ENCODE measurements at places on chromosomes 3 and 15.

DNA sequence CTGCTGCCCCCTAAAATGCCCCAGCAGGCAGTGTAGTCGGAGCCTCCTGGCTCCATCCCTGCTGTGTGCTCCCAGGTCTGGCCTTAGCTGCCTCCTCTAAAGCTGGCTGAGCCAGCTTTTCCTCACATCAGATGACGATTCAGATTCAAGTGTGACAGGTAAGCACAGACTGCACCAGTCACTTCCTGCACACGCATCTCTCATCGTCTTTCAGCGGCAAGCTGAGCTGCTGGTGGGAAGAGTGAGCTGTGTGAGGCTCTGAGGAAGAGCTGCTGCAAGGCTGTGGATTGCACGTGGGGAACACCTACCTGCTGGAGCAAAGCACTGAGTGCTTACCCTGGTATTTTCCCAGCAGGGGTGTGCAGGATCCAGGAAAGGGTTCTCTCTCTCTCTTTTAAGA is 88.4 kb upstream of the RPL32 start:
- peak overlapping the region; percentile 75 for H3K27ac ChIP-seq
- no peaks in the 10 kb centered on the region for H3K27me3 ChIP-seq
- DNase-seq, result no peak
- H3K36me3 ChIP-seq, result peaks cover 51% of the 10 kb centered on the region
- no peak overlapping the region for H3K4me3 ChIP-seq

GRCh38 chr3:111926266-111926676 is 52.6 kb upstream of the ABHD10 start:
- no peak overlapping the region for H3K27ac ChIP-seq
- H3K36me3 ChIP-seq, result peaks cover 3% of the 10 kb centered on the region
- H3K4me1 ChIP-seq, result no peaks in the 10 kb centered on the region
- no peak for DNase-seq

- H3K4me1 ChIP-seq, result no peaks in the 10 kb centered on the region
- no peak overlapping the region for H3K27ac ChIP-seq
- no peak for DNase-seq
- H3K4me3 ChIP-seq, result no peak overlapping the region
These were observed 44.5 kb upstream of the ZPLD1 start for GRCh38 chr3:102390171-102390864.

- no peak within 1 kb of the TSS for H3K27ac ChIP-seq
- no peak within 1 kb of the TSS for H3K4me3 ChIP-seq
- DNase-seq, result no peak
- no peaks in the 10 kb centered on the region for H3K36me3 ChIP-seq
- H3K4me1 ChIP-seq, result peaks cover 3% of the 10 kb centered on the region
- H3K27me3 ChIP-seq, result peaks cover 9% of the 10 kb centered on the region
These were observed at the start of gene VGLL3 for GRCh38 chr3:86990734-86991481. TSS of gene VGLL3 (minus strand) at chr3:86991149. CDS start at chr3:86990743, 406 bp downstream.

DNA sequence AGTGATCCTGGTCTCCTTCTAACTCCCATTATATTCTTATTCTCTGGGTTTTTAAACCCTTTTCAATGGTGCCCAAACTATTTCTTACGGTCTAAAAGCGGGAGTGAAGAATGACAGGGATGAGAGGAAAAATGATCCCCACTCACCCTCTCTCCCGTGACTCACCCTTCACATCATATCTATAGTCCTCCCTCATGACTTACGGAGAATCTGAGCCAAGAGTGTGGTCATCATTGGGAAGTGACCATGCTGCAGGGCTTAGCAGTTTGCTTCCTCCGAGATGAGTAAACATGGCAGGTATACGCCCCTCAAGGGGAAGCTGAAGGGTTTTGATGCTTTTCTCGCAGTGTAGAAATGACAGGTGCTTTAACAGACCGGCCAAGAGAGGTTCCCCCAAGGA is 274.0 kb downstream of the RYR3 start:
- DNase-seq, result no peak
- no peaks in the 10 kb centered on the region for H3K4me1 ChIP-seq
- peaks cover 6% of the 10 kb centered on the region for H3K27me3 ChIP-seq
- no peak overlapping the region for H3K27ac ChIP-seq

- no peak overlapping the region for H3K27ac ChIP-seq
- peaks cover 8% of the 10 kb centered on the region for H3K4me1 ChIP-seq
These were observed 50.2 kb downstream of the CPN2 start for GRCh38 chr3:194300936-194301335.

DNA sequence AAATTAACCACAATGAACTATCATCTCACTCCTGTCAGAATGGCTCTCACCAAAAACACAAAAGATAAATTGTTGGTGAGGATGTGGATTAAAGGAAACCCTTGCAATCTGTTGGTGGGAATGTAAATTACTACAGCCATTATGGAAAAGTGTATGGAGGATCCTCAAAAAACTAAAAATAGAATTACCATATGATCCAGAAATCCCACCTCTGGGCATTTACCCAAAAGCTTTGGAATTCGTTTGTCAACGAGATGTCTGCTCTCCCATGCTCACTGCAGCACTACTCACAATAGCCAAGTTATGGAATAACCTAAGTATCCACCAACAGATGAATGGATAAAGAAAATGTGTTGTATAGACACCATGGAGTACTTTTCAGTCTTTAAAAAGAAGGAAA is 21.6 kb downstream of the FSIP1 start:
- H3K36me3 ChIP-seq, result no peaks in the 10 kb centered on the region
- no peak overlapping the region for H3K27ac ChIP-seq
- no peaks in the 10 kb centered on the region for H3K27me3 ChIP-seq
- no peak for DNase-seq
- no peaks in the 10 kb centered on the region for H3K4me1 ChIP-seq

DNA sequence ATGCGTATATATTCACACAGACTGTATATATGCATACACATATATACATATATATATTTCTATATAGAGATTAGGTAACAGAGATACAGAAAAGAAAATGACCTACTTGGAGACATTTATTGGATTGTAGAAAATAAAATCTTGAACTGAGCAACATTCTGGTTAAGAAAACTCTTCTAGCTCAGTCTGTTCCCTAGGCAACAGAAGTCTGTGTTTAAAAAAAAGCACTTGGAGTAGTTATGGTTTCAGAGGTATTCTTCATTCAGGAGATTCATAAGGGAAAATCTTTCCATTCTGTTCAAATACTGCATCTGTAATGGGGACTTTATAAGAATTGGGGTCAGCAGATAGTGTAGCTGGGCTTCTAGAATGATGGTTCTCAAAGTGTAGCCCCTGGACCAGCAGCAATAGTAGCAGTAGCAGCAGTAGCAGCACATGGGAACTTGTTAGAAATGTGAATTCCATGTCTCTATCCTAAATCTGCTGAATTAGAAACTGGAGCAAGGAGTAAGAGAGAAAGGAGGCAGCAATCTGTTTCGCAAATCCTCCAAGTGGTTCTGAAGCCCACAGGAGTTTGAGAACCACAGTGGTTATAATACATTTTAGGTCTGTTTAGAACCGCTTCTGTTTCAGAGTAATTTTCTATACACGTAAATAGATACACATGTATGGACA is 112.8 kb upstream of the TMEM108 start:
- no peaks in the 10 kb centered on the region for H3K27me3 ChIP-seq
- no peak for DNase-seq
- no peaks in the 10 kb centered on the region for H3K4me1 ChIP-seq
- H3K27ac ChIP-seq, result no peak overlapping the region
- no peak overlapping the region for H3K4me3 ChIP-seq
- no peaks in the 10 kb centered on the region for H3K36me3 ChIP-seq

DNA sequence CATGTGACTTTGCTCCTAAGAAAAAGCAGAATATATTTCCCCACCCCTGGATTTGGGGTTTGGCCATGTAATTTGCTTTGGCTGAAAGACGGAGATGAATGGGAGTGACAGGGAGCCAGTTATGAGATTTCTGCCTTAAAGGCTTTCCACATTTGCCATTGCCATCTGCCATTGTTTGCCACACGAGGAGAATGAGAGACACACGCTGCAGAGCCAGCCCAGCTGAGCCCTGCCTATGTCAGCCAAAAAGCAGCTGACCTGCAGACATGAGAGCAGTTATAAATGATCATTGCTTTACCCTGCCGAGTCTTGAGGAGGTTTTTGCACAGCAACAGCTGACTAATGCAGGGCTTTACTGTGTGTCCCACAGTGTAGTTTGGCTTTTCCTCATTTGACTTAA is 40.6 kb upstream of the RFTN1 start:
- no peak overlapping the region for H3K27ac ChIP-seq
- H3K4me1 ChIP-seq, result peaks cover 3% of the 10 kb centered on the region
- no peak overlapping the region for H3K4me3 ChIP-seq
- no peak for DNase-seq

GRCh38 chr3:148847351-148847750 is 17.7 kb upstream of the CPA3 start:
- H3K4me1 ChIP-seq, result no peaks in the 10 kb centered on the region
- no peak overlapping the region for H3K27ac ChIP-seq
- no peak for DNase-seq
- no peak overlapping the region for H3K4me3 ChIP-seq

- no peaks in the 10 kb centered on the region for H3K4me1 ChIP-seq
- H3K36me3 ChIP-seq, result no peaks in the 10 kb centered on the region
- no peak overlapping the region for H3K27ac ChIP-seq
- no peak overlapping the region for H3K4me3 ChIP-seq
- peaks cover 11% of the 10 kb centered on the region for H3K27me3 ChIP-seq
- DNase-seq, result no peak
These were observed 148.7 kb downstream of the MEX3B start for GRCh38 chr15:81897057-81897677.

GRCh38 chr15:95659656-95660055 is 670.8 kb upstream of the NR2F2 start:
- no peaks in the 10 kb centered on the region for H3K4me1 ChIP-seq
- DNase-seq, result no peak
- H3K36me3 ChIP-seq, result no peaks in the 10 kb centered on the region
- H3K27ac ChIP-seq, result no peak overlapping the region
- no peak overlapping the region for H3K4me3 ChIP-seq

DNA sequence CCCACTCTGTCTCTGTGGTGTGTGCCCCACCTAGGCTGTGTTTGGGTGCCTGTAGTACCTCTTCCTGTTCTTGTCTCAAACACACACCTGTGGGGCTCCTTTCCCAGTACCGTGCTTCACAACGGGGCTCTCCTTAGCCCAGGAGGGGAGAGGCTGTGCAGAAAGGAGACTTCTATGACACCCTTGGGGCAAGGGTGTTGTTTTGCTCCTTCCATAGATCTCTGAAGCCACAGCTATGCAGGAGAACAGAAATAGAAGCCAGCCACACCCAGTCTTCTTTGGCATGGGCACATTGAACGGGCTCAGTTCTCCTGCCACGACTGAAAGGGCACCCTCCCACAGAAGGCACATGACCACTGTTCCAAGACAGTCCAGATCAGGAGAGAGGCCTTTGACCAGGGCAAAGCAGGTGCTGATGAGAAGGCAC is 74.3 kb downstream of the LIPC start:
- peaks cover 9% of the 10 kb centered on the region for H3K4me1 ChIP-seq
- H3K27me3 ChIP-seq, result no peaks in the 10 kb centered on the region
- H3K4me3 ChIP-seq, result peak overlapping the region; percentile 40
- no peak overlapping the region for H3K27ac ChIP-seq

DNA sequence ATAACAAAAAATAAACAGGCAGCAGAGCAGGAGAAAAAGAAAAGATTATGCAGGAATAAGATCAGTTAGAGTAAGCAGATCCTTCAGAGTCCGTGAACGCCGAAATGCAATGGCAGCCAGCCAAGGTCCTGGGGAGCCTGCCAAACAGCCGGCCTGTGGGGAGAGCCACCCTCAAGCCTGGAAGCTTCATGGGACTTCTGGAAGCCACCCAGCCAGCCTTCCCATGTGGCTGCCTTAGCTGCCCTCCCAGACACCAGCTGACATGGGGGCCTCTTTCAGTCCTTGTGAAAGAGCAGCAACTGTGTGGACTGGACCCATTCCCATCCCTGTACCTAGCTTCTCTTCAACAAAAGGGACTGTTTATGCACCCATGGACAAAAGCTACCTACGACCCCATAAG is 64.9 kb upstream of the RAD18 start:
- no peaks in the 10 kb centered on the region for H3K4me1 ChIP-seq
- no peaks in the 10 kb centered on the region for H3K36me3 ChIP-seq
- H3K27ac ChIP-seq, result no peak overlapping the region
- H3K4me3 ChIP-seq, result no peak overlapping the region

- H3K4me1 ChIP-seq, result peaks cover 31% of the 10 kb centered on the region
- peak overlapping the region; percentile 75 for H3K27ac ChIP-seq
- no peaks in the 10 kb centered on the region for H3K27me3 ChIP-seq
- no peak for DNase-seq
- peaks cover 4% of the 10 kb centered on the region for H3K36me3 ChIP-seq
These were observed 41.0 kb downstream of the BHLHE40 start for GRCh38 chr3:5020242-5020722.

DNA sequence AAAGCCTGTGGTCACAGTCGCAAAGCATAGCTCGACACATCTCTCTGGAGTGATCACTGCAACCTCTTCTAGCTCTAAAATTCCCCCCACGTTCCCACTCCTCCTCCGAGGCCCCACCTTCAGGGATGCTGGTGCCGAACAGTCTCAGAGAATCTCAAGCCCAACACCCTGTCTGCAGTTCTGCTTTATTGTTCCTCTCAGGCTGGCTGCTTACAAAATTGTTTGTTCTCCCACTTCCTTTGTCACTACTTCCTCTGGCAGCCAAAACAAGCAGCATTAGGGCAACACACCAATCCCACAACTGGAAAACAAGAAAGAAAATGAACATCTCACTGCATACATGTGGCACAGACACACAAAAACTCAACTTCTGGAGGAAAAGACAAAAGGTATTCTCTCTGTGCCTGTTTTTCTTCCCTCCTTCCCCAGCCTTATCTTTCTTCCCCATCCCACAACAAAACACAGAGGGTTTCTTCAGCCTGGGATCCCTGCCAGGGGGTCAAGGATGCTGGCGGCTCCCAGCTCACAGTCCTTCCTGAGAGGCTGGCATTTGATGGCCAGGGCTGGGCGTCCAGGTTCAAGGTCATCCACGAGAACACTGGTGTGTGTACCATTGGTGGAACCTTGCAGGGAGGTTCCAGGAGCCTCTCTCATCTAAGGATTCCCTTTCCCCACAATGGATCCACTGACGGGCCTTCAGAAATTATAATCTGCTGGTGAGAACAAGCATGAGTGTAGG is 108.4 kb downstream of the TMCO5A start:
- H3K27me3 ChIP-seq, result no peaks in the 10 kb centered on the region
- H3K4me3 ChIP-seq, result no peak overlapping the region
- peaks cover 2% of the 10 kb centered on the region for H3K4me1 ChIP-seq
- no peak overlapping the region for H3K27ac ChIP-seq
- no peak for DNase-seq

- no peaks in the 10 kb centered on the region for H3K27me3 ChIP-seq
- peaks cover 47% of the 10 kb centered on the region for H3K4me1 ChIP-seq
- peak; percentile 30 for DNase-seq
- H3K36me3 ChIP-seq, result peaks cover 25% of the 10 kb centered on the region
- peak within 1 kb of the TSS; percentile 98 for H3K27ac ChIP-seq
These were observed at the start of gene NUP210 for GRCh38 chr3:13420045-13420830. TSS of gene NUP210 (minus strand) at chr3:13420322. CDS start at chr3:13420226, 96 bp downstream.

GRCh38 chr3:39376959-39377634 is 6.1 kb upstream of the SLC25A38 start:
- peaks cover 2% of the 10 kb centered on the region for H3K36me3 ChIP-seq
- peaks cover 21% of the 10 kb centered on the region for H3K27me3 ChIP-seq
- no peak overlapping the region for H3K27ac ChIP-seq
- no peak for DNase-seq
- H3K4me1 ChIP-seq, result peaks cover 4% of the 10 kb centered on the region

DNA sequence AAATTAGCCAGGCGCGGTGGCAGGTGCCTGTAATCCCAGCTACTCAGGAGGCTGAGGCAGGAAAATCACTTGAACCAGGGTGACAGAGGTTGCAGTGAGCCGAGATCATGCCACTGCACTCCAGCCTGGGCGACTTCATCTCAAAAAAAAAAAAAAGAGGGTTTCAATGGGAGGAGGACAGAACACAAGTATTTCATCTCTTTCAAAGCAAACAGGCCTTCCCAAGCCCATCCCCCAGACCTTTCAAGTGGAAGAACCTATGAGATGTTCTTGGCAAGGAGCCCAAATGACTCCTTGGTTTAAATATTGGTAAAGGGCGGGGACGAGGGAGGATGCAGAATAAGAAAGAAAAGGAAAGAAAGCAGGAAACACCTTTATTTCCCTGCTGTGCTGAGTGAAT is 62.2 kb upstream of the MCF2L2 start:
- no peak overlapping the region for H3K27ac ChIP-seq
- H3K36me3 ChIP-seq, result peaks cover 13% of the 10 kb centered on the region
- no peak overlapping the region for H3K4me3 ChIP-seq
- H3K27me3 ChIP-seq, result no peaks in the 10 kb centered on the region

Measured in effector memory CD8-positive, alpha-beta T cell (primary cell).